Osteoblast (primary cell): ENCODE measurements at places on chromosomes 12 and 14. TPM values are rescaled to one million over a fixed set of nuclear protein-coding genes. Genes with fewer than 3 reads are reported as not detected.

The LRIG3 gene
- total RNA-seq = 85.0 and 96.1 TPM in 2 replicates

The ZFHX2 gene
- 0.59 and 0.72 TPM in 2 replicates for total RNA-seq

GRCh38 chr12:50788561-50788960, 24.7 kb downstream of the ATF1 start:
- DNase-seq = peak; percentile 18

DNA sequence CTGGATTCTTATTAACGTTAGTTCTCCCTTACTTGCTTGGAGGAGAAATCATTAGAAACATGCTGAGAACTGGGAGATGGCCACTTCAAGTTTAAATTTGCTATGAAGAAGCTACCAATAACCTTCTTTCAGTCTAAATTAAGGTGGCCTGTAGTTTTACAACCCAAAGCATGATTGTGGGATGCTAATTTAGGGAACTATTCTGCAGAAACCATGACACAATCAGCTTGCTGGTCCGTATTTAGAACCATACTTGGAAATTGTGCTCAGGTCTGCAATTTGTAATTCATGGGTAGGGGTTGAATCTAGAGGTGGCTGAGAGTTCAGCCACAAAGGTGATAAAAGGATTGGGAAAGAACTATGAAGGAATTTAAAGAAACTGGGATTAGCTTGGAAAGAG, 405.7 kb downstream of the RAD51B start:
- no peak for DNase-seq

GRCh38 chr12:12408265-12408690, 51.4 kb downstream of the BORCS5 start:
- DNase-seq = no peak
